GM12864 (cell line): ENCODE measurements at places on chromosomes 1 and 21.

DNA sequence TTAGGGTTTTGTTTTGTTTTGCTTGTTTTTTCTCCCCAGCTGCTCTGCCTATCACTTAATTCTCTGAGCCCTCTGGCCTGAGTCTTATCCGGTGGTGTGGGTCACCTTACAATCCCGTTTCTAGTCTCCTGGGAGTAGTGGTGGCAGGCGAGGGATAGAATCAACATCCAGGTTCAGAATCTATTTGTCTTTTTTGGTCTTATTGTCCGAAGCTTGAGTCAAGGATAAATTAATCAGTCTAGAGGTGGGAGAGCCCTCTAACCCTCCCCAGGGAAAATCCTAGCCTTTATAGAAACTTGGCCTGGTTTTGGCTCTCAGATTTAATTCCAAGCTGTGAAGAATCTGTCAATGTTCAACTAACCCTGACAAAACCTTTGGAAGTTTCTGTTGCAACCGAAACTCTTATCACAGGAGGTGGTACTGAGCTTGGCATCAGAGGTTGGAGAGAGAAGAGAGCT, 246.3 kb downstream of the FGGY start:
- no peak for DNase-seq

DNA sequence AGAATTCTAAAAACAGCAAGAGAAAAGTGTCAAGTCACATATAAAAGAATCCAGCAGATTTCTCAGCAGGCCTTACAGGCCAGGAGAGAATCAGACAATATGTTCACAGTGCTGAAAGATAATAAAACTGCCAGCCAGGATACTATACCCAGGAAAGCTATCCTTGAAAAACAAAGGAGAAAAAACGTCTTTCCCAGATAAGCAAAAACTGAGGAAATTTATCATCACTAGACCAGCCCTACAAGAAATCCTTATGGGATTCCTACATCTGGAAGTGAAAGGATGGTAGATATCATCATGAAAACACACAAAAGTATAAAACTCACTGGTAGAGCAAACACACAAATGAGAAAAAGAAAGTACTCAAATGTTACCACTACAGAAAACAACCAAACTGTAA, 25.2 kb upstream of the UTS2 start:
- DNase-seq: no peak

DNA sequence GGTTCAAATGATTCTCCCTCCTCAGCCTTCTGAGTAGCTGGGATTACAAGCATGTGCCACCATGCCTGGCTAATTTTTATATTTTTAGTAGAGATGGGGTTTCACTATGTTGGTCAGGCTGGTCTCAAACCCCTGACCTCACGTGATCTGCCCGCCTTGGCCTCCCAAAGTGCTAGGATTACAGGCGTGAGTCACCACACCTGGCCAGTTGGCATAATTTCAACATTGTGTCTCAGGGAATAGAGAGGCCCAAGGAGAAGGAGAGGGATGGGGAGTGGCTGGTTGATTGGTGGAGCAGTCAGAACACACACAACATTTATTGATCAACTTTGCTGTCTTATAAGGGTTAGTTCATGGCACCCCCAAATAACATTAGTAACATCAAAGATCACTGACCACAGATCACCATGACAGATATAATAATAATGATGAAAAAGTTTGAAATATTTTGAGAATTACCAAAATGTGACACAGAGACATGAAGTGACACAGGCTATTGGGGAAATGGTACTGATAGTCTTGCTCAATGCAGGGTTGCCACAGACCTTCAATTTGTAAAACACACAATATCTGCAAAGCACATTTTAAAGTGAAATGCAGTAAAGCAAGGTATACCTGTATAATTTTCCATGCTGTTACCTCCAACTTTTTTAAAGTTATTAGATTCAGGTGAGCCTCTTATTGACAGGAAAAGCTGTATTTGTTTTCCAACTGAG, 15.8 kb upstream of the CYB5R1 start:
- DNase-seq: no peak

DNA sequence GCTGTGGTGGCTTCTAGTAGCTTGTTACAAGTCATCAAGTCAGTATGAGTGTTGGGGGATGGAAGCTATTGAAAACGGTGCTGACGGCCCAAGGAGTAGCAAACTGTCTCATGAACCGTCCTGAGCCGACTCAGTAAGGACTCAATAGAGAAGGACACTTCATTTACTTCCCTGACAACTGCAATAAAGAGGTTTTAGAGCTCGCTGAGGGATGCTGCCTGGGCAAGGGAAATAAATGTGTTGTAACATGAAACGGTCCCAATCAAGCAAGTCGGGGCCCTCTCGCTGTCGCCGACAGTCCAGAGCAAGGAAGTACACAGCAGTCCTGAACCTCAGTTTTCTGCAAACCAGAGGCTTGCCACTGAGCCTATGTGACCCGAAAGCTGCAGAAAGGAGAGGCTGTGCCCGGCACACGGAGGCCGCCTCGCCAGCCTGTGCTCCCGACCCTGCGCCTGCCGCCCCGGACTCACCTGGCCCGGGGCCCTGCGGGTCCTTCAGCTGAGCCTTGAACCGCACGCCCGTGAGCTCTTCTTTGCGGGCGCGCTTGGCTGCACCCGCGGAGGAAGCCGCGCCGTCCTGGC, 423 bp downstream of the URB1 start:
- no peak for DNase-seq

DNA sequence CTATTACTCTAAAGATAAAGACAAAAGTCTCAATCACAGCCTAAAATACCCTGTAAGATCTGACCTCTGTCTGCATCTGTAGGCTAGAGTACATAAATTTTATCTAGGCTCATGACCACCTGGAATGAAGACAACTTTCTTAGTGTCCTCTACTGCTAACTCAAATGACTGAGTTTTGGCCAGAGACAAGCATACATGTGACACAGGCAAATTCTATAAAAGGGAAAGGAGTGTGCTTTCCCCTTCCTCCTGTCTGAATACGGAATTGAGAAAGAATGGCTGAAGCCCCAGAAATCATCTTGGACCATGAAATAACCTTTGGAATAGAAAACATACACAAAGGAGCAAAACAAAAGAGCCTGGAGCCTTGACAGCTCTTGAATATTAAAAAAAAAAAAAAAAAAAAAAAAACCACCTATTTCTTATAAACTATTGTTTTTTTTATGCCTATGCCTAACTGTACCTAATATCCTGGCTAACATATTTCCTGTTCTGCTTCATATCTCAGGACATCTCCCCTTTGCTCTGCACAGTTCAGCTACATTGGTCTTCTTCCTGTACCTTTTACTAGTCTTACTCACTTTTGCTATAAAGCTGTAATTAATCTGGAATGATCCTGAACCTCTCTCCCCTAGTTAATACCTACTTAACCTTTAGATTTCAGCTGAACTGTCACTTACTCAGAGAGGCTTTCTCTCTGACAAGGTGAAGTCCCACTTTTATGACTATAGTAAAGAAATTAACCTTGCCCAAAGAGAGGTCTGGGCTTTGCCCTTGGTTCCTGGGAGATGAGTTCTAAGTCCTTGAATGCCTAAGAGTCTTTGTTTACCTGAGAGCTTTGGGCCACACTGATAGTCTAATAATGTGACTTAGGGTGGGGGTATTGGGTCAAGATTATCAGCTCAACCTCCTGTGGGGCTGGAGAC, 16.1 kb downstream of the UCHL5 start:
- no peak for DNase-seq

GRCh38 chr1:108897865-108898720, 21.3 kb downstream of the GPSM2 start:
- peak; percentile 31 for DNase-seq

- DNase-seq: no peak
Observed at GRCh38 chr1:160629286-160630210, 17.3 kb downstream of the SLAMF1 start.

DNA sequence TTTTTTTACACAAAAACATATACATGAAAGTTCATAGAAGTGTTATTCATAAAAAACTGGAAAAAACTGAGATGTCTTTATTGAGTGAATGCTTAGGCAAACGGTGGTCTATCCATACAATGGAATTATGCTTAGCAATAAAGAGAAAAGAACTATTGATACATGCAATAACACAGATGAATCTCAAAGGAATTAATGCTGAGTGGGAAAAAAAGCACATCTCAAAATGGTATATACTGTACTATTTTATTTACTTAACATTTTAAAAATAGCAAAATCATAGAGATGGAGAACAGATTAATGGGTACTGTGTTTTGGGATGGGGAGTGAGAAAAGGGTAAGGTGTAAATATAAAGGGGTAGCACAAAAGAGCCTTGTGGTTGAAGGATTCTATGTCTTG, 29.8 kb downstream of the METTL18 start:
- no peak for DNase-seq

DNA sequence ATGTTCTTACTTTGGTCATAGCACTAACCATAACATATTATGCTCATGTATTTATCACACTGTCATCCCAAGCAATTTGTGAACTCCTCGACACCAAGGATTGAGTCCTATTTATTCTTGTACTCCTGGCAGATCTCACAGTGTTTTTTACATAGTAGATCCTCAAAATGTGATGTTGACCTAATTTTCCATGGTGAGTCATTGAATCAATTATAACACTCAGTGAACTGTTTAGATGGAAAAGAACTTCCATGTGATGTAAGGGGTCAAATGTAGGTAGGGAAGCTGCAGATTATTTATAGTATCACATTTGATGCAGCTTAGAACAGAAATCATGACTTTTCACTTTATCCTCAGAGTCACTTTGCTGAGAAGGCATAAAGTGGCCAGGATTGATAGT, 281.9 kb upstream of the ADAMTS5 start:
- no peak for DNase-seq

DNA sequence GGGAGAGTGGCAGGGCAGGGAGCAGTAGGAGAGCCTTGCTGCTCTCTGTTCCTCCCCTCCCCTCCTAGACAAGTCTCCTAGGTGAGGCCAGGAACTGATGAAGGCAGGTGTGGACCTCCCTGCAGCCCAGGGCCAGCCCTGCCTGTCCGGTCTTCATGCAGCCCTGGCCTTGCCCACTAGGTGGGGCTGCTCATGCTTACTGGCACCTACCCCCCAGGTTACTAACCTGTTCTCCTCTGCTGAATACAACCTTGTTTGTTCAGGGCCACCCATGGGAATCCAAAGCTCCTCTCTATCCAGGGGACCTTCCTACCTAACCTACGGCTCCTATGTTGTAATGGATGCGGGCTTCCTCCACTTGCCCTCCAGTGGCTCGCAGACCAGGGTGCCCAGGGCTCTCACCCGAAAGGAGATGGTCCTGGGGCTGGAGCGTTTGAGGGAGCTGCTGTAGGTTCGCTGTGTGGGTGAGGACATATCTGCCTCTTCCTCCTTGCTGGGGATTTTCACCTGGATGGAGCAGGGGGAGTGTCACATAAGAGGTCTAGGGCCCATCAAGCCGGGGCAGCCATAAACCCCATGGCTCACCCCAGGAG, 7.9 kb upstream of the TNNT2 start:
- no peak for DNase-seq

DNA sequence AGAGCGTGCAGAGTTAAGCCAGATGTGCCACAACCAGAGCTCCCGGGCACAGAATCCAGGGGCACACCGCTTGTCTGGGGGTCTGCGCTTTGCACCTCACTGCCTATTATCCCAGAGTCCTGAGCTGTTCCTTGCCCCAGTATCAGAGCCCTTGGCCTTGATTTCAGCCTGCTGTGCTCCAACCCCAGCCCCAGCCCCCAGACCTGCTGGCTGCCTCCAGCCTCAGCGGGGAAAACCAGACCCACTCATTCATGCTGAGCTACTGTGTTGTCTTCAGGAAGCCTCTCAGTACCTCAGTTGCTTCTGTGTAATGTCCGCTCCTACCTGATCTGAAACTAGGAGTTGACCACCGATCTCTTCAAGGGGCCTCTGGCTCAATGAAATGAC, 1.1 kb downstream of the IKBKE start:
- DNase-seq: no peak

DNA sequence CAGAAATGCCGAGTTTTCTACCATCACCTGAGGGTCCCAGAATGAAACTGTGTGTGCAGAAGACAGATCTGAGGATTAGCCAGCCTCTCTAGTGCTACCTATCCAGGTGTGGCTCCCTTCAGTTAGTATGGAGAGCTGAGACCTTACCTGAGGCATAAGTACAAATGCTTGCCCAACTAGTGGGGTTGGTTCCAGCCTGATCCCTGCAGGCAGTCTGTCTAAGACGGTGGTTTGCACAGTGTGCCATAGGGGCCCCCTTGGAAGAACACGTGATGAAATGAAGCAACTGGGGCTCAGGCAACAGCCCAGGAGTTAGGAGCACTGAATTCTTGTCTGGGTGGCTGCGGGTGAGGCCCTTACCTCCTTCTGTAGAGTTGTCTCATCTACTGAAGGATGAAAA, 15.6 kb downstream of the S100A7A start:
- no peak for DNase-seq
